Posterior cingulate gyrus (tissue), 11 donors: ENCODE measurements at places on chromosomes 12 and 14.

- DNase-seq: no peak
Observed at GRCh38 chr12:32765906-32766305, 10.2 kb upstream of the YARS2 start.

GRCh38 chr12:62434494-62435302 is 31.9 kb upstream of the MON2 start:
- no peak for DNase-seq

GRCh38 chr14:80705241-80705980 is 236.1 kb downstream of the CEP128 start:
- no peak for DNase-seq

- no peak for DNase-seq
Observed at GRCh38 chr12:89461190-89461589, 63.4 kb downstream of the GALNT4 start.

DNA sequence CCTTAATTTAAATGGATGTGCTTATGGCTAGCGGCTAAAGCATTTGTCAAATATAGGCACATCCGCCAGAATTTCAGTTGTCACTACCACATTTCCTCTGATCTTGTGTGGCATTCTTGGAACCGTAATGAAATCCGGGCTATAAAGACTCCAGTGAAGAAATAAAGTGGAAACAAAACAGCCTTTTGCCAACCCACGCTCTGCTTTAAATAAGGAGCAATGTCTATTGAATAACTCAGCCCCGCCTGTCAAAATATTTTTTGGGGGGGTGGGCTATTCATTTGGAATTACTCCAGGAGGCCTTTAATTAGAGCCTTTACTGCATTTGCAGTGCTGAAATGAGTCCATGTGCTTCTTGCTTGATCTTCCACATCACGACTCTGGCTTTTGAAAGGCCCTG is 179.6 kb upstream of the RPH3A start:
- no peak for DNase-seq

DNA sequence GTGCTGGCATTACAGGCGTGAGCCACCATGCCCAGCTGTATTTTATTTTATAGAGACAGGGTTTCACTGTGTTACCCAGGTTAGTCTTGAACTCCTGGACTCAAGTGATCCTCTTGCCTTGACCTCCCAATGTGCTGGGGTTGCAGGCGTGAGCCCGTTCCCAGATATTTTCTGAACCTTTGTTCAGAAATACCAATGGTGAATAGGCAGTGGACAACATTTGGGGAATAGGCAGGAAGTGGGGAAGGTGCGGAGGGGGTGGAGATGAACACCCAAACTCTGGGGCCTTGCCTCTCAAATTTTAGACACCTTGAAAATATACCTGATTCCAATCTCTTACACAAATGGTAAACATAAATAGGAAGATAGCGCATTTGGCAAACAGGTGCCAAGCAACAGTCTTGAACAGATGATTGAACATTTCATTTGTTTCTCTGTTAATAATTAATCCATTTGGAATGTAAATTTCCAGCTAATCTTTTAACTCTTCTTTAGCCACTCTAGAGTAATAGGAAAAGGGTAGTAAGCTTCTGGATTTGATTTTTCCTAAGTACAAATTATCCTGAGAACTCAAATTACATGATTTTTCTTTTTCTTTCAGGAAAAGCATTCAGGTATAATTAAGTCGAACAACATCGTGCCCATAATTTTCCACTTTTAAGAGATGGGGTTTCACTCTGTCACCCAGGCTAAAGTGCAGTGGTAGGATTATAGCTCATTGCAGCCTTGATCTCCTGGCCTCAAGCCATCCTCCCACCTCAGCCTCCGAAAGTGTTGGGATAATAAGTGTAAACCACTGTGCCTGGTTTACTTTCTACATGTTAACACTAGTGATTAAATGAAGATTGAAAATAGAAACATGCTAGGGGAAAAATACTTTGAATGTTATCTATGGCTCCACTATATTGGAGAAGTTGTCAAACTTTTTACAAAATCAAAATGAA is 22.9 kb upstream of the RNF34 start:
- no peak for DNase-seq

- DNase-seq: no peak
Observed at GRCh38 chr12:104733717-104734175, 224.3 kb downstream of the SLC41A2 start.

- no peak for DNase-seq
Observed at GRCh38 chr14:62053188-62053587, 291.0 kb downstream of the SNAPC1 start.

- DNase-seq: no peak
Observed at GRCh38 chr12:119069147-119069642, 87.9 kb downstream of the SRRM4 start.

DNA sequence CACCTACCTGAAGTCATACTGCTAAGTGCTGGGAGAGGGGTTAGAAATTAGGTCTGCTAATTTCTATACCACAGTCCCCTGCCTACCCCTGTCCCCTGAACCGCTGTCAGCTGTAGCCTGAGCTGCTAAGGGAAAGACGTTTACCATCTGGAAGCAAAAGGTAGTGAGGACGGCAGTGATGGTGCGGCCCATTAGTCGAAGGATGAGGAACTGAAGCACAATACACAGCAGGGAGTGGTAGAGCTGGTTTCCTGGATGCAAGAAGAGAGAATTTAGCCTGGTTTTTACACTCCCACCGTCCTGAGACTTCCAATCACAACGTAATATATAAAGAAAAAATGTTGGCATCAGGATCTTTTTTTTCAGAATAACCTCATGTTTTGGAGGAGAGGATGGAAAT is 11.8 kb downstream of the EMG1 start:
- no peak for DNase-seq

GRCh38 chr12:128444598-128444997 is 177.6 kb downstream of the TMEM132C start:
- DNase-seq: no peak

GRCh38 chr12:71315328-71315985 is 124.1 kb upstream of the LGR5 start:
- no peak for DNase-seq

GRCh38 chr12:120227233-120228040 is 26.5 kb upstream of the RPLP0 start:
- DNase-seq: no peak

- DNase-seq: no peak
Observed at GRCh38 chr14:62133776-62134550, 371.7 kb downstream of the SNAPC1 start.

GRCh38 chr14:103021684-103022001 is 35.7 kb downstream of the CDC42BPB start:
- no peak for DNase-seq

GRCh38 chr14:98292191-98292590 is 979.8 kb downstream of the BCL11B start:
- no peak for DNase-seq

GRCh38 chr14:79306546-79306945 is 904.8 kb downstream of the DIO2 start:
- no peak for DNase-seq

GRCh38 chr12:119705182-119705581 is 37.2 kb downstream of the PRKAB1 start:
- DNase-seq: no peak

DNA sequence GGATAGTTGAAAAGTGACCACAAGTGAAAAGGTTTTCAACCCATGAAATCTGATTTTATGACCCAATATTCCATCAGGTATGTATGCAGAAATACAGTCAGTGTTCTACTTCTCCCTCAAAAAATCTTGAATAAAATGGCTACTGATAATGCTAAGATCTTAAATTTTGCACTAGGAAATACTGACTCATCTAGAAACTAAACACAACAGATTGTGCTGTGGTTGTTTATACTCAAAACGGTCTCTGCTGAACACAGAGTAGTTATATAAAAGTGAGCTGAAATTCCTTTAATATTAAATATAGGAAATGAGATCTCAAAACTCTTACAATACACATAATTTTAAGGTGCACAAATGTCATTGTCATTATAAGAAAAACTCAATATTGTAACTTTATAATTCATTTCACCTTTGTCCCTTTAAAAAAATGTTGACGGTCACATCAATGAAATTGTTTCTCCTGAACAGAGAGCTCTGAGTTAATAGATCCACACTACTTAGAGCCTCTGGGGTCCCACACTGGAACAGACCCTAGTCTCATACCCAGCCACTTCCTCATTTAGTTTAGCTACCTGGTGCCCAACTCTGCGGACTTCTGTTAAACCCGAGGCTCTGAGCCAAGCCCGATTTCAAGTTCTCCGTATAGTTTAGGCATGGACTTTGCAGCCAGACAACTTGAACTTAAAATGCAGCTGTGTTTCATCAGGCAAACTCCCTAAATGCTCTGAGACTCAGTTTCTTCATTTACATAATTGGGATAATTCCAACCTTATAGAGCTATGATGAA is 9.3 kb downstream of the COCH start:
- no peak for DNase-seq

DNA sequence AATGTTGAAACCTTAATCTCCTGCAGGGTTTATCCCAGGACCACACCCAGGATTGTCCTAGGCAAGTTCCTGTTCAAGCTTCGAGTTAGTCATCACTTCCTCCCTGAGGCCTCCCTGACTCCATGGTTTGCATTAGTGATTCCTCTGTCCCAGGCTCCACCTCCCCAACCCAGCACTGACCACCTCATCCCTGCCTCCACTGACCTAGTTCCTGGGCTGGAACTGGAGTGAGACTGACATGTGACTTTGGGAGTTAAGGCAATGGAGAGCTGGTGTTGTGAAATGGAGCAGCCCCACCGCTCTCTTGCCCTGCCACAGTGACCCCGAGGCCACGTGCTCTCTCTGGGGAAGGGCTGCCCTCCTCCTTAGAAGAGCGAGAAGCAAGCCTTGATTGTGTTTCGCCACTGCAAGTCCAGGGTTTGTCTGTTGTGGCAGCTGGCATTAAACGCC is 15.8 kb upstream of the DTX1 start:
- DNase-seq: no peak

DNA sequence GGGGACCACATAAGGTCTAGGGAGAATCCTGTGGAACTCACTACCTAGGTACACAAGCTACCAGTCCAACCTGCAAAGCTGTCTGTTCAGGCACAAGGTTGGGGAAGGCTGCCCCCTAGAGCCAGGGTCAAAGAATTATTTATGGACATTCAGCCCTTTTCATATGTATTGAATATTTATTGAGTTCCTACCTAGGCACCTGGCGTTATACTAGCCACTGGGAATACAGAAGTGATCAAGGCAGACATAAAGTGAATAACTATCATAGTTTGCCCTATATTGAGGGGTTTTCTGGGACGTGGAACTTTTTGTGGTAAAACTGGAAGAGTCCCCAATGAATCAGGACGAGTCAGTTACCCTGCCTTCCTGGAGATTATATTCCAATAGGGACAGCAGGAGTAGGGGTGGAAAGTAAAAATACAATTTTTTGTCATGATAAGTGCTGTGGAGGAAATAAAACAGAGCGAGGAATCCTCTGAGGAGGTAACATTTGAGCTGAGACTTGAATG is 5.8 kb upstream of the SLC48A1 start:
- peak; percentile 59 for DNase-seq

DNA sequence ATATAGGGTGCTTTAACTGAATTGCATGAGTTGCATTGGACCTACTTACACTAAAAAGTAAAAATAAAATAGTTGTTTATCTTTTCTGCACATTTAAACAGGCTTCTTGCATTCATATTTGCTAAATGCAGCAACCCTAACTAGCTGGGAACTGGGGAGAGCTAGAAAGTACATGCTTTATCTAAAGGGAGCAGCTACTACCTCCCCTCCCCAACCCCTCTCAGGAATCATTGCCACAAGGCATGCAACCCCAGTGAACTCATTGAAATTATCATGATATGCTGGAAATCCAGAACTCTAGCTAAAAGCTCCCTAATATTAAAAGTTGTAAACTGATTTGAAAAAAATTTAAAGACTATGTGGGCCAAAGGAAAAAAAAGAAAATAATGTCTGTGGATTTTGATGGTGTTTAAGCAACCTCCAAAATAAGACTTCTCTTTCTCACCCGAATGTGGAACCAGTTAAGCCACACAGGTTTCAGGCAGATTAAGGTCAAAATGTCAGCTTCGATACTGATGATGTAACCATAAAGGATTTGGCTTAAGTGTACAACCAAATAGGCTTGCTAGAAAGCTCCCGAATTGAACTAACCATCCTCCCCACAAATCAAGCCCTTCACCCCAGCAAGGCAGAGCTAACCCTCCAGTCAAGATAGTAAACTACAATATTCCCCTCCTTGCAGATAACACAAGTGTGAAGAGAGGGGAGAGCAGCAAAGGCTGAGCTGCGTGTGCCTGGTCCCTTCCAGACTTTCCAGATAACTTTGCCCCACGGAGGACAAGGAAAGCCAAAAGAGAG is 13.8 kb upstream of the POC1B start:
- DNase-seq: no peak

- no peak for DNase-seq
Observed at GRCh38 chr12:108519558-108519957, 4.5 kb downstream of the FICD start.

DNA sequence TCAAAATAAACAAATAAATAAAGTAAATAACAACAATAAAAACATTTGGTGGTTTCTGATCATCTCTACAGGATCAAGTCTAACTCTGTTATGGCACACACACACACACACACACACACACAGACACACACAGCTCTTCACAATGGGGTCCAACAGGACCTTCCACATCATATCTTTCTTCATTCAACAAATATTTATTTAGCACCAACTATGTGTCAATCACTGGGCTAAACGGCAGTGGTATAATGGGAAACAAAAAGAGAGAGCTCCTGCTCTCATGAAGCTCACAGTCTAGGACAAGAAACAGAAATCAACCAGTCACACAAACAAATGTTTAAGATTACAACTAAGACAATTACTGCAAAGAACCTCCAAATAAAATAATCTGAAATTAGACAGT is 9.3 kb downstream of the PPP1R13B start:
- no peak for DNase-seq

DNA sequence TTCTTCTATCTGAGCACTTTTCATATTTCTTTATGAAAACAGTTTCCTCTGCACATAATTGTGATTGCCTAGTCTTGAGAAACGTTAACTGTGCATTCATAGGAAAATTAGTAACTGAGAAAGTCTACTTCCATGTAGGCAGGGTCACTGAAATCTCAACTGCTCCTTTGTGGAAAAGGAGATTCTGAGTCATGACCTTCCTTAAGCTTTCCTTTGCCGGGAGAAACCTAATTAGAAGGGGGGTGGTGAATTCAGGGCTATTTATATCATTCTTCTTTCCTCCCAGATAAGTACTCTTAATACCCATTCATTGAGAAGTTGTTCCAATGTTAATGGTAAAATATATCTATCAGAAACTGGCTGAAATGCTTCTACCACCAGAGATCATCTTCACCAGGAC is 751.0 kb upstream of the TMEM132C start:
- DNase-seq: no peak

GRCh38 chr14:94051779-94052178 is 25.6 kb downstream of the OTUB2 start:
- DNase-seq: peak; percentile 40

DNA sequence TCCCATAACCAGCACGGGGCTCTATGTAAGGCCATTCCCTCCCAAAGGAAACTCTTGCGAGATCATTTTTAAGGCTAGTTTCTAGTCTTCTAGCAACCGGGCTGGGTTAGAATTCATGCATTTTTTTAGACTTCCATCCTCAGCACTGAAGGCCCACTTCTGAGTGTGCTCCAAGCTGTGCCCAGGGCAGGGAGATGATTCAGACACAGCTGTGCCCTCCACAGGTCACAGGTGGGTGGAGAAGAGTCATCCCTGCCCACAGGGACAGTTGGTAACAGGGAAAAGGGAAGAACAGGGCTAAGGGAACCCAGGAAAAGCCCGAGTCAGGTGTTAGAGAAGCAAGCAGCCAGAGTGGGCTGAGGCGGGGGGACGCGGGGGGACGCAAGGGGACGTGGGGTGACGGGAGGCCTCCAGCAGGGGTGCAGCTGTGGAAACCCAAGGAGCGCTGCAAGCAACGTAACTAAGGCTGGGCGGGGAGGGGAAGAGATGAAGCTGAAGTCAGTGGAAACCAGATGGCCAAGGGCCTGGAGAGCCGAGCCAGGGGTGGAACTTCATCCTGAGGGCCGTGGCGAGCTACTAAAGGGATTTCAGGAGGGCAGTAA is 27.2 kb upstream of the PPP2R5C start:
- DNase-seq: no peak
